ENCODE measurements at places on chromosomes 16 and 17.

GRCh38 chr17:32335046-32335445, 6.9 kb downstream of the C17orf75 start:
- DNase-seq: no peak

GRCh38 chr17:10177913-10178505, 20.4 kb downstream of the GAS7 start:
- DNase-seq: no peak

- no peak for DNase-seq
These were observed 109.0 kb upstream of the DHX40 start for GRCh38 chr17:59456428-59456827.

GRCh38 chr17:57972151-57972550, 15.9 kb downstream of the VEZF1 start:
- DNase-seq: no peak

- no peak for DNase-seq
These were observed 50.3 kb downstream of the SNTB2 start for GRCh38 chr16:69237296-69237695.

DNA sequence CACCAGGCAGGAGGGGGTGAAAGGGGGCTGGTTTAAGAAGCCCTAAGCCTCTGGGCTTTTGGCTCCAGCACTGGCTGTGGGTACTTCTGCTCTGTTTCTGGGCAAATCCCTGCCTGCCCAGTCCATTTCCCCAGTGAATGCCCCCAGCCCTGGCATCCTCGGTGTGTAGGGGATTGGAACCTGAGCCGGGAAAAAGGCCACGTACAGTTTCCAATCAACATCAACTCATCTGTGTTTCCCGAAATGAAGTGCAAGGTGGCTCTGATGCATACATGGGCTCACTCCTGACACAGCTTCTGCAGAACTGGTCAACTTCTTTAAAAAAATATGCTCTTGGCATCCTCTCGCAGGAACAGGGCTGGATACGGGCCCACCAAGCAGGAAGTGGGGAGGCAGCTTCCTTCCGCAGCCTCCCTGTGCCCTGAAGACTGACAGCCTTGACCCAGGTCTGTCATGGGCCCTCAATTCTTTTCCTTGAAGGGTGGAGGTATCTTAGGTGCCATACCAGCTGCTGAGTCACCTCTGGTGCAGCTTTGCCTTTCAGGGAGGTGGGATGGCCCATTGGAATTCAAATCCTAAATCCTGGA, 73.3 kb downstream of the N4BP1 start:
- DNase-seq: peak; percentile 35

GRCh38 chr16:30925995-30926811, 2.8 kb downstream of the FBXL19 start:
- DNase-seq: peak; percentile 58

- DNase-seq: no peak
These were observed 806.5 kb upstream of the GOT2 start for GRCh38 chr16:59540621-59541020.

- no peak for DNase-seq
These were observed 4.9 kb downstream of the GIT1 start for GRCh38 chr17:29584452-29585079.

- DNase-seq: no peak
These were observed 70.2 kb upstream of the PSMD7 start for GRCh38 chr16:74226338-74226954.

DNA sequence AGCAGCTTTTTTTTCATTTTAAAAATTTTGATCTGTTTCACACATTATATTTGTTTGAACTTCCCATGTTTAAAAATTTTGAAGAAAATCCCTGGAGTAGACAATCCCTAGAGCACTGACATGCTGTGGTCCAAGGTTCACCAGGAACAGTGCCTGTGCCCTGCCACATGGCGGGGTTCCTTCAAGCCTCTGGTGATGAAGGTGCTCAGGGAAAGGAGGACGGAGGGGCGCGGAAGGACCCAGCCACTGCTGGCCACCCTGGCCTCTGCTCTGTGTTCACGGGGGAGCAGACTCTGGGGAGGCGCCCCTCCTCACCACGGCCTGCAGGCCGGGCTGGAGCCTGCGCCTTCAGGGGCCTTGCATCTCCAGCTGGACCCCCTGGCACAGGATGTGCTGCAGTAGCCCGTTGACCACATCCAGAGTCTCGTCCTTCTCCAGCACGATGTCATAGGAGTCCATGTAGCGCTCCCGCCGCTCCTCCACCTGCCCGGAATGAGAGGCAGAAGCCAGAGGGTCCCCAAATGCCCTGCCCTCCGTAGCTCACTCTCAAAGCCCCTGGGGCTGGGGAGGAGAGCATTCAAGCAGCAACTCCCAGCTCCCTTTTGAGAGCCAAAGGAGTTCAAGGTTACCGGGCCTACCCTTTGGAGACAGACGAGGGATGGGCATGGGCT, 10.7 kb downstream of the NT5C3B start:
- no peak for DNase-seq

DNA sequence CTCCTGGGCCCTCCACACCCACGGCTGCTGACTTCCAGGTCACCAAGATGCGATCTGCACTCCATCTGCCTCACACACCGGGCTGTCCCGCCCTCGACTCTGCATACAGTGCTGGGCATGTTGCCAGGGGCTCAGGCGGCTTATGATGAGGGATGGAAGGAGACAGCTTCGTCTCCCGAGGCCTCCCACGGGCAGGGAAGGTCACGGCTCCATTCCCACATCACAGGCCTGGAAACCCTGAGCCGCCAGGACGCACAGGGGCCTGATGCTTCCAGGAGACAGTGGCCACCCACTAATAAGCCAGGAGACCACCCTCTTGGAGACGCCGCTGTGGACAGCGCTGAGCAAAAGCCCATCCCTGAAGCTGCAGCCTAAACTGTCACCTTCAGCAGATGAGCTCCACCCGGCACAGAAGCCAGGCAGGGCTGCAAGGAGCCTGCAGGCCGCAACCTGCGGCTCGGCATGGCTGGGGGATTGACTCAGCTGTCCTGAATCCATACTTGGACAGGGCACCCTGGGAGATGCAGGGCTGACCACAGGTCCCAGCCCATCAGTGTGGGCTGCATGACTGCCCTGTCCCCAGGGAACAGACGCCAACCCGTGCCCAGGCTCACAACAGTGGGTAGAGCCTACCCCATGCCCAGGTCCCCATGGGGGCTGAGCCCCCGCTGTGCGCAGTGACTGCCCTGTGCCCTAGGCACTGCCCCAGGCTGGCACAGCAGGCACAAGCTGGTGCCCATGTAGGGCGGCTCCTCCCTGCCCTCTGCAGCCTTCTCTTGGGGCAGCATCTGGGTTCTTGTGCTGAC, 34.4 kb downstream of the SLC7A5 start:
- DNase-seq: no peak

DNA sequence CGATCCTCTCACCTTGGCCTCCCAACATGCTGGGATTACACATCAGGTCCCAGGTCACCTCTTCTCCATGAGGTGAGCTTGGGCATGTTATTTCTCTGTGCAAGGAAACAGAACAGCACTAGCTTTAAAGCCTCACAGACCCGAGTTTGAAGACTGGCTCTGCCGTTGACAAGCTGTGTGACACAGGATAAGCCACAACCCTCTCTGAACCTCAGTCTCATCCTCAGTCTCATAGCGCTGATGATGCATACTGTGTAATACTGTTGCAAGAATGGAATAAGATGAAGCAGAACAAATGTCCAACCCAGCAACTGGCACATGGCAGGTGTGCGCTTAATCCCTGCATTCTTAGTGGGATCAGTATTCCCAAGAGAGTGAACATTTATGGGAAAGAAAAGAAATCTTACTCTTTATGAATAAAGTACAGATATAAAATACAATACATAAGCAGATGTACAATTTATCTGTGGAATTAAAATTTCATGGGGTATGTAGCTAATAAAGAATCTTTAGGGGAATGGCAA, 43.5 kb downstream of the ABAT start:
- no peak for DNase-seq

- no peak for DNase-seq
These were observed 868.3 kb downstream of the CDH11 start for GRCh38 chr16:64253525-64253924.

- peak; percentile 93 for DNase-seq
These were observed at the start of gene GPRC5C for GRCh38 chr17:74431568-74432423. Gene GPRC5C, plus strand, starts transcription at chr17:74432088. Its CDS starts 7,689 bp downstream, at chr17:74439777.

Measured in kidney (tissue), 22 donors.